Activated CD4-positive, CD25-positive, alpha-beta regulatory T cell (primary cell): ENCODE measurements at places on chromosomes 6 and 20.

- DNase-seq = no peak
These were observed 95.5 kb downstream of the EYA2 start for GRCh38 chr20:46990017-46990595.

DNA sequence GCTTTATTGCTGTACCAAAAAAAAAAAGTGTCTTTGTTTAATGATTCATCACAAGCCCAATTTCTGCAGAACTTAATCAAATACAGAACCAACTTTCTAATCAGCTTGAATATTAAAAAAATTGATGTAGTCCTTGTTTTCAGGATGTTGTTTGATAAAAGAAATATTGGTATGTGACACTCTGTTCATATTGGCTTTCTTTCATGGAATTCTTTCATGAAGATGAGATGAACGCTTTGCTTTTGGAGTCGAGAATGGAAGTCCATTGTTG is 184.3 kb downstream of the ZNF217 start:
- no peak for DNase-seq

DNA sequence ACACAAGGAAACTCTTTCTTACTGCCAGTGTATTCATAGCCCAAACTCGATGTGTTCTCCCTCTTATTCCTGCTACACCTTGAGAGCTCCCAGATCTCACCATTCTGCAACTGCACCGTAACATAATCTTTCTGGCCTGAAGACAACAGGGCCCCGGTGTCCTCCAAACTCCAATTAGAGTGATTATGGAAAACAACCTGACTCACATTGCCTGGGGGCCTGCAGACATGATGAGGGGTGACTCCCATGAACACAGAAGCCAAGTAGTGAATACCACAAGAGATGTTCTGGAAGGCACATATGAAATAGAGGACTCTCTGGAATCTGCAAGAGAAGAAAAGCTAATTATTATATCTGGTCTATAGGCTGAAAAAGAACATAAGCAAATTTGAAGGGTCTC is 19.7 kb downstream of the SLC22A16 start:
- no peak for DNase-seq

- no peak for DNase-seq
These were observed 83.8 kb downstream of the FNDC1 start for GRCh38 chr6:159252955-159253508.

- no peak for DNase-seq
These were observed 14.0 kb downstream of the PLCG1 start for GRCh38 chr20:41151134-41151869.

- no peak for DNase-seq
These were observed 126.0 kb upstream of the ADGRF1 start for GRCh38 chr6:47168180-47168579.

DNA sequence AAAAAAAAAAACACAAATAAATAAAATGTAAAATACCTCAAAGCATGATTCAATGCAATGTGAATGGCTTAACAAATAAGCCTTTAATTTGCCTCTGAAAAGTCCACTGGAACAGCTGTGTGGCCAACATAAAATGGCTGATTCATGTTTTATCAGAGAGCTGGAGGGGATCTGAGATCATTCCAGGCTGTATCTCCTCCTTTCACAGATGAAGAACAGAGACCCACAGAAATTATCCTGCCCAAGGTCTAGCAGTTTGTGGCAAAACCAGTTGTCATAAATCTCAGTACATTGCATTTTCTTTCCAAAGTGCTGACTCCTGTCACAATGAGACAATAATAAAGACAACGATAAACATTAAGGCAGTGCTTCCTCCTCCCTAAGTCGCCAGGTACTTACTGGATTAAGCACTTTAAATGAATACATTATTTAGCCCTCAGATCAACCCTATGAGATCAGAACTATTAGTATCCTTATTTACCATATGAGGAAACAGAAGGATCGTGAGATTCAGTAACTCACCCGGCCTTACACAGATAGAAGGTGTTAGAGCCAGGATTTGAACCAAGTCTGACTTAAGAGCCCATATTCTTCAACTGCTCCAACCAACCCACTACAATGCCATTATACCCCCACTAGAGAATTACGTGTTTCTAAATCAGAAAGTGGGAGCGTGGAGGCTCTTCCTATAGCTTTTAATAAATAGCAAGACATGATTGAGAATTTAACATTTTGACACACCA is 118.3 kb downstream of the KIF13A start:
- DNase-seq = no peak

DNA sequence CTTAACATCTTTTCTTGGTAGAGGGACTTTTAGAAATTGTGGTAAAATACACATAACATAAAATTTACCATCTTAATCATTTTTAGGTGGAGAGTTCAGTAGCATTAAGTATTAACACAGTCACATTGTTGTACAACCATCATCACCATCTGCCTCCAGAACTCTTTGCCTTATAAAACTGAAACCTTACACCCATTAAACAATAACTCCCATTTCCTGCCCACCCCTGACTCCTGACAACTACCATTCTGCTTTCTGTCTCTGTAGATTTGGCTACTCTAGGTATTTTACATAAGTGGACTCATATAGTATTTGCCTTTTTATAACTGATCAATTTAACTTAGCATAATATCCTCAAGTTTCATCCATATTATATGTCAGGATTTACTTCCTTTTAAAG is 88.7 kb downstream of the ZHX3 start:
- no peak for DNase-seq

DNA sequence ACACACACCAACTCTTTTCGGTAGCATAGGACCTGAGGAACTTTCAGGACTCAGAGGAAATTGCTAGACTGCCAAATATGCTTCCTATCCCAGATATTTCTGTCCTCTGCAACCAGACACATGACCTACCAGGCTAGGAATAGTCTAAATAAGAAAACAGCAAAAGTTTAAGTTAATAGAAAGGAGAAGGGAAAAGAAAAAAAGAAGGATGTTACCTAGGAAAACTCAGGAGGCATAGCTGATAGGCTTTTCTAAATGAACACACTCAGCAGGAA is 74.6 kb downstream of the MAP3K5 start:
- DNase-seq = no peak

- DNase-seq = no peak
These were observed 149.8 kb downstream of the VEGFA start for GRCh38 chr6:43919774-43920173.

DNA sequence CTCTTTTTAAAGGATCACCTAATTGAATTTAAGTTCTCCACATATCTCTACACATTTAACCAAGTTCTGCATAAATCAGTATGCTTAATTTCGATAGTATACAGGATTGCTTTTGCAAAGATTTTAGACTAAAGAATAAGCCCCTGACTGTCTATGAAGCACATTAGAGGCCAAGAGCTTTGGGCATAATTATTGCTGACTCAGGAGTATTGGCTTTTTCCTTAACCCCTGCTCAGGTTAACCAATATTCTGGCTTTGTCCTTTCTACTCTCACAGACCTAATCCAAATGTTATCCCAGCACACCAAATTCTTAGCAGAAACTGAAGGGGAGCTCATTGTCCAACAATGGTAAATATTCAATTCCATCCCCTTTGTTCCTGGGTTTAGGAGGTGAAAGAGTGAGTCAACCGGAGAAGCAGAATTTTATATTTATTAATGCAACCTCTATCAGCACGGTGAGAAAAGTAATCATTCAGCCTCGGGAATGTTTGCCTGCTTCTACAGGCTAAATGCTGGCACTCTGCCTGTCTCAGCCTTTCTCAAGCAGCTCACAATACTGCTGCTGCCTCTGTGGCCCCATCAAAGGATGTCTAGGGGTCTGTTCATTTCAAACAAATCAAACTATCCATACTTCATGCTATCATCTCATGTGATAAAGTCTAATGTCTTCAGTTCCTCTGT is 125.0 kb downstream of the SIM1 start:
- no peak for DNase-seq

GRCh38 chr20:10079964-10080363 is 45.2 kb downstream of the ANKEF1 start:
- DNase-seq = no peak

GRCh38 chr6:36201612-36202011 is 5.1 kb downstream of the BRPF3 start:
- DNase-seq = no peak

DNA sequence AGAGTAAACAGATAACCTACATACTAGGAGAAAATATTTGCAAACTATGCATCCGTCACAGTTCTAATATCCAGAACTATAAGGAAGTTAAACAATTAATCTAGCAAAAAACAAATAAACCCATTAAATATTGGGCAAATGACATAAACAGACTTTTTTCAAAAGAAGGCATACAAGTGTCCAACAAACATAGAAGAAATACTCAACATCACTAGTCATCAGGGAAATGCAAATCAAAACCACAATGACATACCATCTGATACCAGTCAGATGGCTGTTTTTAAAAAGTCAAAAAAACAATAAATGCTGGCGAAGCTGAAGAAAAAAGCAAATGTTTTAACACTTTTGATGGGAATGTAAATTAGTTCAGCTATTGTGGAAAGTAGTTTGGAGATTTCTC is 1117.7 kb upstream of the MAP3K7 start:
- DNase-seq = no peak

- no peak for DNase-seq
These were observed 97.1 kb upstream of the CEP85L start for GRCh38 chr6:118748311-118749062.

DNA sequence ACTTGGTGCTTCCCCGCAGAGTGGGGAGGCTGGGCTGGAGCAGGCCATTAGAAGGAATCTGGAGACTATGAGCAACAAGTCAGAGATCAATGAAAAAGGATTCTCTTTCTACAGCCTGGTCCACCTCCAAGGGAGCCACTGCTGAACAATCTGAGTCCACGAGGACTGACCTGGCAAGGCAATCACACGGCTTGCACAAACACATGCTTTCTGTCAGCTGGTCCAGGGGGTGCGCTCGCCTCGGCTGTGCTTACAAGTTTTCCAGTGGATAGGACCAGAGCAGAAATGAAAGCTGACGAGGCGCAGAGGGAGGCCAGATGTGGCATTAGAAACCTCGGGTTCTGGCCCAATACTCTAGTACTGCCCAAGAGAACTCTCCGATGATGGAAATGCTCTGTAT is 18.1 kb downstream of the KCNK5 start:
- no peak for DNase-seq

GRCh38 chr6:35021004-35021403 is 120.1 kb downstream of the TCP11 start:
- no peak for DNase-seq

- DNase-seq = no peak
These were observed 875.4 kb upstream of the MAP3K7 start for GRCh38 chr6:91462241-91462640.

- DNase-seq = no peak
These were observed 2.3 kb downstream of the NRSN2 start for GRCh38 chr20:348972-349841.

- peak; percentile 11 for DNase-seq
These were observed 84.9 kb downstream of the FBXO5 start for GRCh38 chr6:152897807-152898399.

GRCh38 chr6:36333931-36334725 is 2.6 kb downstream of the BNIP5 start:
- DNase-seq = no peak

GRCh38 chr6:10522929-10523573 is 1.9 kb downstream of the GCNT2 start:
- no peak for DNase-seq

- DNase-seq = no peak
These were observed 21.7 kb upstream of the GMNN start for GRCh38 chr6:24752917-24753492.

DNA sequence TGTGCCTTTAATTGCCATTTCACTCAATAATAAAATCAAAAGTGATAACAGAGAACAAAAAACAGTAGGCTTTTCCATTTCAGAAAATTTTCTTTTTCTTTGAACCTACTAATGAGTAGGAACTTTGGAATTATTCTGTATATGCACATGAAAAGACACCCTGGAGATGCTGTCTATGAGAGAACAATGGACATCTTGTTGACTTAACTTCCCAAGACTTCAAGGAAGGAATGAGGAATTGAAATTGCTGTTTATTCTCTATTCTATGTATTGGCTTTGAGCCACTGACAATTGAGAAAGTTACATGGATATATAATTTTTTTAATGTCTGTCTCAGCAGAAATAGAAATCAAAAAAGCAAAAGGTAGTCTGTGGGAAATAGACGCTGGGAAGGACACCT is 98.6 kb upstream of the PCSK2 start:
- no peak for DNase-seq

- no peak for DNase-seq
These were observed 106.3 kb downstream of the ZDHHC14 start for GRCh38 chr6:157487110-157487773.

DNA sequence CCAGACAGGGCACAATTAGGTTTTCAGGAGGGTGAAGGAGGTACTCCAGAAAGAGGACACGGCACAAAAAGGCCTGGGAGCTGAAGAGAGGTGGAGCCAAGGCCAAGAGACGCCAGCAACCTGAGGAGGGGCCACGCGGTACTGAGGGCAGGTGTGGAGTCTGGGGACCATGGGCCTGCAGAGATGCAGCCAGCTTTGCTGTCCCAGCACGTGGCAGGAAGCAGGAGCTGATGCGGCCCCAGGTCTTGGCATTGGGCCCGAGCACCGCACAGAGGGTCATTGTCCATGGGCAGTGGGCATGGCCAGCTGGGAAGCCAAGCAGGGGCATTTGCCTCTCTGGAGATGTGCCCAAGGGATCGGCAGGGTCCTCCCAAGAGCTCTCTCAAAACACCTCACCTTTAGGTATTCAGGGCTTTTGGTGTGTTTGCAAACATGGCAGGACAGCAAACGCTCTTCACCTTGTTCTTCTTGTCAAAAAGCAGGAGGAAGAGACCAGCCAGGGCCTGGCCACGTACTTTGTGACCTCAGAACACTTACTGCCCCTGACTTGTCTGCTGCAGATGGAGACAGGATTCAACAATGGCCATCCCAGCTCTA is 1.4 kb upstream of the BPIFB1 start:
- DNase-seq = no peak

GRCh38 chr20:48158014-48158413 is 372.7 kb upstream of the SULF2 start:
- no peak for DNase-seq

GRCh38 chr20:2005359-2005758 is 11.5 kb upstream of the PDYN start:
- DNase-seq = no peak

GRCh38 chr6:110828396-110828795 is 13.1 kb upstream of the CDK19 start:
- DNase-seq = no peak

DNA sequence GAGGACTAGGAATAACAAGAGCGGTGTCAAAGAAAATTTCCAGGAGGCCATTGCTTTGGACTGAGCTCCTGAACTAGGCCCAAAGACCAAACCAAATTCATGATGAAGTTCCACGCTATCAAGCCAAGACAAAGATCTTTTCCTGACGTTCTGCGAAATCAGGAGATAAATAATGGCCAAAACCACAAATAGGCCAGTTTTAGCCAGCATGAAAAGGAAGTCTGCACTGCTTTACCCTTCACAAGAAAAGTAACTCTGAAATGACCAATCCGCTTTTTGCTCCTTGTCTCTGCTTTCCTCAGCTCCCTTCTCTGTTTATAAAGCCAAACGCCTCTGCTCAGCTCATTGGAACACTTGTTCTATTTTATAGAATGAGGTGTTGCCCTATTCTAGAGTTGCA is 6.7 kb downstream of the NCOA5 start:
- no peak for DNase-seq

DNA sequence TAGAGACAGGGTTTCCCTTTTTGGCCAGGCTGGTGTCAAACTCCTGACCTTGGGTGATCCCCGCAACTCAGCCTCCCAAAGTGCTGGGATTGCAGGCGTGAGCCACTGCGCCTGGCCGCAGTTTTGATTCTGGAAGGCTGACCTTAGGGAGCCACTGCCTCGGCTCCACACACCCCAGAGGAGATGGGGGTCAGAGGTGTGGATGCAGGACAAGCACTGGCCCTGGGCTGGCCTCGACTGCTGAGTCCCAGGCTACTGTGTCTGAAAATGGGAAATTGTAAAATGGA is 1.5 kb downstream of the ZBP1 start:
- no peak for DNase-seq

- no peak for DNase-seq
These were observed 2.7 kb downstream of the RPS21 start for GRCh38 chr20:62389601-62390087.
